Right ventricle myocardium inferior (tissue), 1 donor: ENCODE measurements at places on chromosomes 1 and 21. TPM values are rescaled to one million over a fixed set of nuclear protein-coding genes. Genes with fewer than 3 reads are reported as not detected.

- DNase-seq, result peak; percentile 40
Observed at GRCh38 chr1:155010211-155010918, 7.8 kb downstream of the ZBTB7B start.

Gene CLCA4
- total RNA-seq, result not detected

- DNase-seq, result peak; percentile 68
Observed at GRCh38 chr1:53326598-53327181, 1.2 kb downstream of the LRP8 start.

DNA sequence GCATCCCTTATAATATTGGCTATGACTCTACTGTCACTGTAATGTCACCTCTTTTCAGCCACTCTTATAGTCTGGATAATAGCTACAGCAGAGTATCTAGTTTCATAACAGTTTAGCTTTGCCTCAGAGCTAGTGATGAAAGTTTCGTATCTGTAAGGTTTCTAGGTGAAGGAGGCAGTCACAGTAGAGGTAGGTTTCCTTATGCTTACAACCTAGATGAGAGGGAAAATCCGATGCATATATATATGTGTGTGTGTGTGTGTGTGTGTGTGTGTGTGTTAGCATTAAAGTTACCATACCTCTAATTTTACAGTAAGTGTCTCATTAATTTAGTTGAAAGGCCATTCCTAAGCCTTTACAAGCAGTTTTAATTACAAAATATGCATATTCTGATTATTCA is 2.2 kb upstream of the TOR1AIP2 start:
- DNase-seq, result no peak

- DNase-seq, result no peak
Observed at GRCh38 chr1:75589637-75590036, 21.3 kb downstream of the SLC44A5 start.

Gene MSH4
- 0.35 TPM for total RNA-seq

GRCh38 chr1:32870615-32871363 is at the start of gene FNDC5:
FNDC5 (minus strand) TSS chr1:32870912.
- no peak for DNase-seq

Gene KDF1
- total RNA-seq, result 0.68 TPM

Gene NBPF4
- total RNA-seq, result not detected

GRCh38 chr1:32349211-32349708 is 13.0 kb downstream of the FAM229A start:
- peak; percentile 76 for DNase-seq

Gene MIA3
- 45.9 TPM for total RNA-seq

- no peak for DNase-seq
Observed at GRCh38 chr1:158121604-158122254, 59.0 kb upstream of the CD1D start.

GRCh38 chr1:52579415-52579814 is 22.8 kb upstream of the GPX7 start:
- no peak for DNase-seq

Gene FMN2
- not detected for total RNA-seq

DNA sequence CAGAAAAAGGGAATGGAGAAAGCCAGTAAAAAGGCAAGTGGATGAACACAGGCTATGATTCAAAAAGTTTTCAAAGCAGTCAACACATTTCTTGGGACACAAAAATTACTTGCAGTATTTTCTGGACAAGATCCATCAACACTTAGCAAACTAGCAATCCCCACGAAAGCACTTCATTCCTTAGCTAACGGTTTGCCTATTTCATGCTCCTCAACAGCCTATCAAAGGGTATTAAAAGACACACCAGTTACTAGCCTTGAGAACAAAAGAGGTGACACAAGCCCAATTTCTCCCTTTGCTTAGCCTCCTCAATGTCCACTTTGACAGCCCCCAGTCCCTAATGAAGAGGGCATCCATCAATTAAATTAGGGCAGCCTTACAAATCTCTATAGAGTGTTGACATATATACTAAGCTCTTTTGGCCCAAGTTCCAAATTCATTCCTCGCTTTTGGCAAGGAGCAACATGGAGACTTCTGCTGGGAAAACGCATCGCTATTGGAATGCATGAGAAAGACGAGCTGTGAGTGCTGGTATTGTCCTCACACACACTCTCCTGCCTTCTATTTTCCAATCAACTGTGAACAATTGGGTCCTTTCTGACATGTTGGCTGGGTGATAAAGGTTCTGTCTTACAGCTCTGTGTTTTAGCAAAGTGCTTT is 180.0 kb downstream of the TNR start:
- DNase-seq, result no peak

- no peak for DNase-seq
Observed at GRCh38 chr1:103516693-103517092, 8.8 kb upstream of the RNPC3 start.

- no peak for DNase-seq
Observed at GRCh38 chr21:33030633-33031032, 4.9 kb downstream of the OLIG2 start.

GRCh38 chr1:207134581-207134980 is 30.5 kb downstream of the C4BPA start:
- DNase-seq, result no peak

GRCh38 chr1:151478923-151479322 is 19.6 kb upstream of the POGZ start:
- DNase-seq, result no peak

Gene LAMC2
- 3.8 TPM for total RNA-seq

DNA sequence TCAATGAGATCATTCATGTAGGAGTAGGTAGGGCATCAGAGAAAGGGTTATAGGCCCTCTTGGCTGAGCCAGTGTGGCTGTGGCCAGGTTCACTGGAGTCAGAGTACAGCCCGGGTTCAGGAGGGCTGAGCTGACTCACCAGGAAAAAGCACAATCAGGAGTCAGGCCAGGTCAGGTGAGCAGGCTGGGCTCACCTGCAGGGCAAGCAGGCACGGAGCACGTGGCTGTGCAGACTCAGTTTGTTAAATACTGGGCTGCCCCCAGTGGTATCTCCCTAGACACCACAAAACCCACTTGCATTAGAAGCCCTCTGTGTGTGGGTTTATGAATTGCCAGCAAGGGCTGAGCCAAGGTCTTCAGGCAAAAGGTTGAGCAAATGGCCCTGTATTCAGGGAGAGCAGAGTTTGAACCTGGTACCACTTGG is 122.1 kb upstream of the SERBP1 start:
- no peak for DNase-seq

Gene IFFO2
- total RNA-seq, result 5.2 TPM

GRCh38 chr1:41805771-41806471 is 112.8 kb downstream of the HIVEP3 start:
- DNase-seq, result no peak

DNA sequence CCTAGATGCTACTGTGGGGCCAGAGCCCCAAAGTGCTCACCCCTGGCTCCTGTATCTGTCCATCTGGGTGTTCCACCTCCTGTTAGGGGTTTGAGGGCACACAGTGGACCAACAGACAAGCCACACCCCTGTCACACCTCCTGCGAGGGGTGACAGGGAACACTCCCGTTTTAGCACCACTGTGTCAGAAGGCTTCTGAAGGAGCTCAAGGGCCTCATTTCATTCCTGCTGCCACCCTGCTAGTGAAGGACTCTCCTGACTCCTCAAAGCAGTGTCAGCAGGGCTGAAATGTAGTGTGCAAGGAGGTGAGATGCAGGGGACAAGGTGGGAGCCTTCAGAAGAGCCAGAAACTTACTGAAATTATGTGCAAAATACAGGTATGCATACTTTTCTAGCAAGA is 174.6 kb downstream of the GPATCH2 start:
- no peak for DNase-seq

DNA sequence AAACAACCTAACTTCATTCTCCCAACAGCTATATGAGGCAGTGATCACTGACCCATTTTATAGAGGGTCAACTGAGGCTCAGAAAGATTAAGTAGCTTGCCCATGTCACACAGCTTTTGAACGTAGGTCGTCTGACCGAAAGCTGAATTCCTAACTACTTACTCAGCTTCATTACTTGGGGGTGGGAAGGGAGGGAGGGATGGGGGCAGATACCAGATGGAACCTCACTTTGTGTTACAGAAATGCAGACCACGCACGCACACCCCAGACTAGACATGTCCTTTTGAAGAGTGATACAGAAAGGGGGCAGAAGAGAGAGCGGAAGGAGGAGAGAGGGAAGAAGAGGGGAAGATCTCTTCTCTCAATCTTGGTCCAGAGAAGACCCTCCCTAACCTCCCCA is 2.3 kb downstream of the ADGRB2 start:
- DNase-seq, result no peak

DNA sequence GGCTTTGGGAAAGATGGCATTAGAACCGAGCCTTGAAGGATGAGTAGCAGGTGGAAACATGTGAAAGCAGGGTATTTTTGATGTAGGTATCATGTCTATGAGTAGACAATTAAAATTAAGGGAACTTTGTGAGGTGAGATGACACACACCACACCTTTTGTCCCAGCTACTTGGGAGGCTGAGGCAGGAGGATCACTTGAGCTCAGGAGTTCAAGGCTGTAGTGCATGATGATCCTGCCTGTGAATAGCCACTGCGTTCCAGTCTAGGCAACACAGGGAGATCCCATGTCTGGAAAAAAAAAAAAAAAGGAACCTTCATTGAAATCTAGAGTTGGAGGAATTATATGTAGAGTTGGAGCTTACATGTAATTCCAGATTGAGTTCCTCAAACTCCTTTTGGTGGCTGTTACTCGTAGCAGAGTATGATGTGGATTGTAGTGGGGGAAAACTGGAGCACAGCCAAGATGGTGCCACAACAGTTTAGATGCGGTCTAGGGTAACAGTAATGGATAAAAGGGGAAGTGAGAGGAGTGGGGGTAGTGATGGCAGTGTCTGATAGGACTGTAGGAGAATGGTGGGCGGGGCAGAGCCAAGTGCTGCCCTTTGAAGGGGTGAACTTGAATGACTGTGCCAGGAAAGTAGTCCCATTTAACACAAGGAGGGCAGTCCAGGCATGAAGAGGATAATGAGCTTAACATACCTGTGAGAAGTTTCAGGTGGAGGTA is 17.4 kb downstream of the AK4 start:
- no peak for DNase-seq

GRCh38 chr1:15810073-15810472 is 2.6 kb upstream of the UQCRHL start:
- no peak for DNase-seq

- DNase-seq, result no peak
Observed at GRCh38 chr1:30613188-30613587, 110.2 kb downstream of the MATN1 start.

GRCh38 chr21:17082843-17083483 is 429.9 kb upstream of the CXADR start:
- DNase-seq, result no peak

DNA sequence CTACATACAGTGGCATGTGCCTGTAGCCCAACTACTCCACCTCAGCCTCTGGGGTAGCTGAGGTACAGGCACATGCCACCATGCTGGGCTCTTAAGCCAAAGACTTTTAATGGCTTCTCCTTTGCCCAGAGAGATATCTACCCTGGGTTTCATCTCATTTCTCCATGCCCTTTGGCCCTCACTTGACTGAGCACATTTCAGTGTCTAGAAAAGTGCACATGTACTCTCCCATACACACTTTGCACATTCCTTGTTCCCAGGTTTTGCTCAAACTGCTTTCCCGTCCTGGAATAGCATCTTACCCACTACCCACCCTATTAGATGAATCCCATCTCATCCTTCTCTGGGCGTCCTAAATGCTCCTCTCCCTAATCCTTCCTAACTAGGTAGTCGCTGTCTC is 10.2 kb upstream of the RXRG start:
- DNase-seq, result no peak

Gene ADAM30
- total RNA-seq, result not detected

- peak; percentile 73 for DNase-seq
Observed at GRCh38 chr1:167627865-167628641, 2.0 kb upstream of the RCSD1 start.

- DNase-seq, result no peak
Observed at GRCh38 chr1:201357636-201358348, 19.7 kb downstream of the TNNT2 start.

Gene AGT
- total RNA-seq, result 74.5 TPM

DNA sequence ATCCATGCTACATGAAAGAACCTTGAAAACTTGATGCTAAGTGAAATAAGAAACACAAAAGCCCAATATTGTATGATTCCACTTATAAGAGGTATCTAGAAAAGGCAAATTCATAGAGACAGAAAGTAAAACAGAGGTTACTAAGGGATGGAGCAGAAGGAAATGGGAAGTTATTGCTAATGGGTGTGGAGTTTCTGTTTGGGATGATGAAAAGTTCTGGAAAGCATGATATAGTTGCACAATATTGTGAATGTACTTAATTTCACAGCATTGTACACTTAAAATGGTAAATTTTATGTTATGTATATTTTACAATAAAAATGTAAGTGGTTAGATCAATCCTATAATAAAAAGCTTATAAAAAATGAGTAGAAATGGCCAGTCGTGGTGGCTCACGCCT is 1.6 kb upstream of the NECAP2 start:
- DNase-seq, result no peak

Gene OVAAL
- 2.0 TPM for total RNA-seq
